ENCODE measurements at places on chromosomes 7 and 10. TPM values are rescaled to one million over a fixed set of nuclear protein-coding genes. Genes with fewer than 3 reads are reported as not detected.

DNA sequence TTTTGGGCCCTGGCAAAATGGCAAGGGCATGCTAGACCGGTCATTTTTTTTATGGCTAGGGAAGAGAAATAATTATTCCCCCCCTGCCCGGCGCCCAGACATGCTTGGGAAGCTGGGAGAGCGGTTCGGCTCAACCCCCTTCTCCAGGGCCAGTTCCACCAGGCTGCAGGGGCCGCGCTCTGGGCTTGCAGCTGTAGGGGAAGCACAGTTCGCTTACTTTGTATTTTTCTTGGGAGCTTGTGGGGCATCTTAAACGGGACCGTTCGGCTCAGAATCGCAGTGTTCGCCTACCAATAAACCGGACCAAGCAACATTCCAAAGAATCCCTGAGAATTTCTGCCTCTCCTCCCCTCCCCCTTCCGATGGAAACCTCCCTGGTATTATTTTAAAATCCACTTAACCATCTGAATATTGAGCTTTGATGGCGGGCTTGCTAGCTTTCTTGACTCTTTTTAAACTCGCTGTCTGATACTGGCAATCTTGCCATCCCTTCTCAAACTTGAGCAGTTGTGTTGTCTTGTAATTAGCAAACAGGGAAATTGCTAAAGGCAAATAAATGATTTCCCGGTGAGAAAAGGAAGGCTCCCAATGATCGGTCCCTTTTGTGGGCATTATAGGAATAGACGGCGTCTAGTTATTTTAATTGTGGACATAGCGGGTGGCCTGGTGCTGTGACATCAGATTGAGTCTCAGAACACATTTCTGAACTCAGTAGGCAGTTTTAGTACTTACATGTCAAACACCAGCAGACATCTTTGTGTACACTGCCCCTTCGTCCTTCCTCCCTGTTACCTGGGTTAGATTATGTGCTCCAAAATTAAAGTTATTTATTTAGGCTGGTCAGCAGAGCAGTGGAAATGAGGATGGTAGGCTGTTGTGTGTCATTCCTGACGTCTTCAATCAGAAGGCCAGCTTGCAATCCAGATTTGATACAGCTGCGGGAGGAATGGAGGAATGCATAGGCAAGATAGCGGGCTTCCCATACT lies 3.4 kb downstream of the TCF7L2 start:
- peaks cover 57% of the 10 kb centered on the region for H3K4me1 ChIP-seq
- H3K27ac ChIP-seq: peak overlapping the region; percentile 89
- H3K4me3 ChIP-seq: peak overlapping the region; percentile 94
- H3K36me3 ChIP-seq: peaks cover 3% of the 10 kb centered on the region
- DNase-seq: peak; percentile 22

ASIC3 gene
- total RNA-seq: 3.4 TPM

DNA sequence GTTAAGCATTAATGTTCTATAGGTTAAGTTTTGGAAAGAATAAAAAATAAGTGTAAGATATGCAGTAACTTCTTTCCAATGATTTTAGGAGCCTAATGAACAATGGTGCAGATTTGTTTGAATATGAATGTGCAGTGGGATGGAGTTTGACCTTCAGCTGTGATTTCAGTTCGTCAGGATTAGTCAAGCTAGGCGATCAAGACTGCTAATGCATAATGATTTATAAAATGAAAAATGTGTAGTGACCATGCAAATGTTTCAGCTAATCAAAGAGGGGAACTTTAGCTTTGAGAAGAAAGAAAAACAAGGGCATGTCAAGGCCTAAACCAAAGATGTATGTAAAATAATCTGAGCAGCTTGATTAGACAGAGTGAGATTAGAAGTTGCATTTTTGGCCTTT lies 208.5 kb downstream of the FOXP2 start:
- no peak overlapping the region for H3K27ac ChIP-seq
- no peak overlapping the region for H3K4me3 ChIP-seq
- no peaks in the 10 kb centered on the region for H3K4me1 ChIP-seq
- no peaks in the 10 kb centered on the region for H3K36me3 ChIP-seq
- DNase-seq: no peak

ATOH7 gene
- 0.23 TPM for total RNA-seq

PCGF5 gene
- total RNA-seq: 21.5 TPM

DNA sequence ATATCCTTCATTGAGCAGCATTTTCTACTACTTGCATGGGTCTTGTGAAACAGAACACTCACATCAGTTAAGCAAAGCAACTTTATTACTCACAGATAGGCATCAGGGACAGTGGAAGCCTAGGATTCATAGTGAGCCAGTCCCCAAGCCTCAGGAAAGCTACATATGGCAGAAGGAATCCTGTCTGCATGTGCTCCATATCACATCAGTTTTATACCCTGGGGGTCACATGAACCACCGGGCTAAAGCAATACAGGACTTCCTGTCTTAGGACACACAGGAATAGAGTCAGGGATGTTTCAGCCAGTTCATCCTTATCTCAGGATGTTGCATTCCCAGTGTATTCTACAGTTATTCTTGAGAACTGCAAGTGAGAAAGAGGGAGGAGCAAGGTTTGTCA lies 15.1 kb downstream of the FEZF1 start:
- H3K36me3 ChIP-seq: no peaks in the 10 kb centered on the region
- no peaks in the 10 kb centered on the region for H3K27me3 ChIP-seq
- H3K27ac ChIP-seq: no peak overlapping the region
- DNase-seq: no peak
- no peak overlapping the region for H3K4me3 ChIP-seq
- no peaks in the 10 kb centered on the region for H3K4me1 ChIP-seq

SFRP4 gene
- total RNA-seq: not detected

DNA sequence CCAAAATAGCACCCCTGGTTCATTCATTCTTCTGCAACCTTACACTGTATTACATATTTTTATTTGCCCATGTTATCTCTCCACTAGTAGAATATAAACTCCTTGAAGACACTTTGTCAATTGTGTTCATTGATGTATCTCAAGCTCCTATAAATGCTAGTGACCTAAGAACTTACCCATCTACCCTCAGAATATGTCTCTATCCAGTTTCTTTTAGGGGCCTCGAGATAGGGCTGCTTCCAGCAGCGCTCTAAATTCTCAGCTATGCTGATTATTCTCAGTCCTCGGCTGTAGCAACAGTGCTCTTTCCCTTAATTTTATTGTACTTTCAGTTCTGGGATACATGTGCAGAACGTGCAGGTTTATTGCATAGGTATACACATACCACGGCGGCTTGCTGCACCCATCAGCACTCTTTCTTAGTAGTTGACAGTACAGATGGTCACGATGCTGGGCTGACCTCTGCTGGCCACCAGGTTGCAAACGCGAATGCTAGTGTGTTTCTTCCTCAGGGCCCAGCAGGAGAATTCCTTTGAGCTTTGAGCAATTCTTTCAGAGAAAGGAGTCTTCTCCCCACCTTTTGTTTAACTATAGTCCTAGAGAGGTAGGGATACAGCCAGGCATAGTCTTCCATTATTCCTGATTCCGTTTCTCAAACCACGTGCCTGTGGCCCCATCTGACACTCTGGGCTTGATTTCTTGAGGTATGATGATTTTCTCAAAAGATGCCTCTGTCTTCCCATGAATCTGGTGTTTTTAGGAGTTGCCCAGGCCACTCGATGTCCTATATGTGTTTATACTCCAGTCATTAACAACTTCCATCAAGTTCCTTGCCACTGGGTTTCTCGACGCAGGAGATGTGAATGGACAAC lies 49.1 kb upstream of the CDC14C start:
- no peaks in the 10 kb centered on the region for H3K36me3 ChIP-seq
- H3K27ac ChIP-seq: no peak overlapping the region
- no peak overlapping the region for H3K4me3 ChIP-seq
- H3K27me3 ChIP-seq: no peaks in the 10 kb centered on the region
- no peaks in the 10 kb centered on the region for H3K4me1 ChIP-seq

DNA sequence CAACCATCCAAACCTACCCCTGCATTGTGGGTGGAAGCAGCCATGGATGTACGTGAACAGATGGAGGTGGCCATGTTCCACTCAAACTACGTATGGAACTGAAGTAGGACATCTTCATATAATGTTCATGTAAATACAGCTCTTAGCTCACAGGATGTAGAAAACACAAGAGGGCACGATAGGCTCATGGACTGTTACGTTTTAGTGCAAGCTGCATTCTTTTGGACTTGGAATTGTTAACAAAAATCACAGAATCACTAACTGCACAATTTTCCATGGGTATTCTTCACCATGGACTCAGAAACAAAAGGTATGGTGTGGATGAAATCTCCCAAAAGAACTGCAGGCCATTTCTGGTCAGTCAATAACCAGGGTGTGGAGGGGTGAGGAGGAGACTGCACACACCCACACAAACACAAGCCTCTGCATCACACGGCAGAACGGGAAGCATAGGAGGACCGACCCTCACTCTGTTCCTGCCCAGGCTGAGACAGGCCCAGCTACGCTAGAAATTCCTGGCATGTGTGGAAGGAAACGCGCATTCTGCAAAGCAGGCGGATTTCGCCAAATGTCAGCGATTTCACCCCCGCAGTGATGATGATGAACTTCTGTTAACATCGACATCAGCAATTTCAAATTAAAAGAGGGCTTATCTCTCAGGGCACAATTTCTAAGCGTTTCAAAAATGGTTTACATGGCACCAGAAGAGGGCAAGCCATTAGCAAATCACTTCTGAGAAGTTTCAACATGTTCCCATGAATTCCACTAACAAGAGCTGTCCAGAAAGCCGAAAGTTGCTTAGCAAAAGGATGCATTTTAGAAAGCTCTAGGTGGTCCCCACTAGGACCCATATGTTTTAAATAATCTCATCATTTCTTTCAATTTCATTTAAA lies 149.0 kb downstream of the TNS3 start:
- no peak overlapping the region for H3K4me3 ChIP-seq
- H3K27ac ChIP-seq: no peak overlapping the region
- no peak for DNase-seq
- H3K36me3 ChIP-seq: no peaks in the 10 kb centered on the region

DNA sequence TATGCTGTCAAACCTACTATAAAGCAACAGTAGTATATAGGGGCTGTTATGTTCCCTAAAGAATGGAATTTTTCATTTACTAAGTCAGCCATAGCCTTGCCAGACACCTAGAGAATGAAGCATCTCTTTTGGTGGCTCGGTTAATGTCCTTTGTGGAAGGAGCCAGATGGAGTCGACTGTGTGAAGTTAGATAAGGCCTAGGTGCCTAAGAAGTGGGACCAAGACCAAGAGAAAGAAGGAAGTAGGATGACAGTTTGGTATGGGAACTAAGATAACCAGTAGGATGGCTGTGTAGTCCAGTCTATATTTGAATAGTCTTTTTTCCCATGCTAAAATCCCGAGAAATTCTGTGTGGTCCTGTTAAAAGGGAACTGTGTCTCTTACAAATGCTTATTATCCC lies 62.2 kb downstream of the REEP3 start:
- no peak overlapping the region for H3K27ac ChIP-seq
- H3K4me3 ChIP-seq: no peak overlapping the region
- DNase-seq: no peak
- no peaks in the 10 kb centered on the region for H3K27me3 ChIP-seq
- no peaks in the 10 kb centered on the region for H3K36me3 ChIP-seq
- H3K4me1 ChIP-seq: peaks cover 2% of the 10 kb centered on the region

DNA sequence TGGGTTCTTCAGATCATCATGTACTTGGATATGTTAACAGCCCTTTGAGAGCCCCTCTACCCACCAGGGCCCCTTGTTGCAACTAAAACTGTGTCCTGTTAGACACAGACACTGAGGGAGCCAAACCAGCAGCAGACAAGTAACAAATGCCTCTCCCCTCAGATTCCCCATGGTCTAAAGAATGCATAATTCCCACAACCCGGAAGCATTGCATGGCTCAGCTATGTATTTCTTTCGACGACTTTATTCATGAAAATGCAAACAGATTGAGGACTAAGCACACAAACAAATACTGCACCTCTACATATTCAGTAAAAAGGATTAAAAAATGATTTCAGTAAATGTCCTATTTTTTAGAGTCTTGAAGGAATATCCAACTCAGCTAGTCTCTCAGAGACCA lies 70.1 kb upstream of the HECW1 start:
- no peak overlapping the region for H3K27ac ChIP-seq
- no peak for DNase-seq
- no peak overlapping the region for H3K4me3 ChIP-seq
- no peaks in the 10 kb centered on the region for H3K36me3 ChIP-seq

DNA sequence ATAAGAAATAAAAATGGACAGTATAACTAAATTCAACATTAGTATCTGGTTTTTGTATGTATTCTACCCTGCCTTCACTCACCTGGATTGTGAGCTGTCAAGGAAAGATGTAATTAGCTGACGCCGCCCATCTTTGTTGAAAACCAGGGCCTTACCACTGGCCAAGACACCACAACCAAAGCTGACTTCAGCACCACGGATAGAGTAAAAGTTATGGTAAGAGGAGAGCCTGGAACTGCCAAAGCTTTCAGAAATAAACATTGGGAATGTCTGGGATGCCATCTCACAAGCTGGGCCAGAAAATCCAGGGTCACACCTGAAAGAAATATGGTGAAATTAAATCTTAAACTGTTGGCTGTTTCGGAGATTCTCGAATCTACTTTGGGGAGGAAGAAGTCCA lies 190.1 kb upstream of the SLC26A5 start:
- H3K27ac ChIP-seq: no peak overlapping the region
- DNase-seq: no peak
- H3K36me3 ChIP-seq: no peaks in the 10 kb centered on the region
- no peaks in the 10 kb centered on the region for H3K4me1 ChIP-seq

- H3K27me3 ChIP-seq: peaks cover 2% of the 10 kb centered on the region
- H3K4me3 ChIP-seq: no peak overlapping the region
- DNase-seq: no peak
Observed at GRCh38 chr10:124878457-124878739, 63.5 kb upstream of the ZRANB1 start.

GRCh38 chr10:50362547-50363125 lies 111.3 kb upstream of the ASAH2 start:
- no peaks in the 10 kb centered on the region for H3K27me3 ChIP-seq
- no peak overlapping the region for H3K4me3 ChIP-seq
- DNase-seq: no peak
- peaks cover 8% of the 10 kb centered on the region for H3K4me1 ChIP-seq
- H3K27ac ChIP-seq: no peak overlapping the region

All from endothelial cell (in vitro differentiated cells).